ENCODE measurements at places on chromosomes 5 and 9.

DNA sequence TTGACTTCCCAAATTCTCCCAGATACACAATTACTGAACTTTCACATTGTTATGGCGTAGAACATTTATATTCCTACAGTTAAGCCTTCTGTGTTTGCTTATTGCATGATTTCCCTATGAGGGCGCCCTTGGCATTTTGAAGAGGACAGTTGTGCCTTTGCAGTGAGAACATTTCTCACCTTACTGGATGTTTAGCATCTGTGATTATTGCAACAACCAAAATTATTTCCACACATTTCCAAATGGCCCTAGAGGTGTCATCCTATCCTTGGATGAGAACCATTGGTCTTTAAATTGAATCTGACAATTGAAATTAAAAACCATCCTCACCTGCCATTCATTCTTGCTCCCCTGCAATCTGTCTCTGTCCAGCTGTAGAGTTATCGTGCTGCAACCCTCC lies 104.0 kb downstream of the MAMDC2 start:
- no peak for DNase-seq

- no peak for DNase-seq
Measured at GRCh38 chr5:181280251-181280762, 19.4 kb upstream of the TRIM52 start.

- no peak for DNase-seq
Measured at GRCh38 chr5:124701016-124701415, 45.4 kb downstream of the ZNF608 start.

GRCh38 chr9:127180457-127181314 lies 58.3 kb upstream of the ANGPTL2 start:
- no peak for DNase-seq

GRCh38 chr9:86600291-86600690 lies 246.1 kb upstream of the TUT7 start:
- no peak for DNase-seq

DNA sequence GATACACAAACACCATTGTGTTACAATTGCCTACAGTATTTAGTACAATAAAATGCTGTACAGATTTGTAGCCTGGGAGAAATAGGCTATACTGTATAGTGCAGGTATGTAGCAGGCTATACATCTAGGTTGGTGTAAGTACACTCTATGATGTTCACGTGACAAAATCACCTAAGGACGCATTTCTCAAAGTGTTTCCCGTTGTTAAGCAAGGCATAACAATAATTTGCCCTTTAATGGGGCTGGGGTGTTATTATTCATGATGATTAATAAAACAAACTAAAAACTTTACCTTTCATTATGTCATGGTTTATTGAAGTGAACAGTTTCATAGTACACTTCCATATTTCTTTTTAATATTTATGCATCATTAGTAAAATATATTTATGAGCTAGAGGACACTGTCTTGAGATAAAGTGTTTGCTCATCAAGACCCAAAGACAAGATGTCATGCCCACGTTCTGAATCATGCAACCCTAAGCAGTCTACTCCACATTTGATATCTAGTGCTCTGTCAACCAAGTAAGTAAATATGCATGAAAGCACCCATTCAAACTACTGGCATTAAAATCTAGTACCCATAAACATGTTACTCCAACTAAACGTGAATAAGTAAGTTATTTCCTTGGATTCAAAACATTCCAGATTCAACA lies 220.5 kb downstream of the NR2F1-AS1 start:
- no peak for DNase-seq
